Tibial nerve (tissue), 4 donors: ENCODE measurements at places on chromosomes 13 and 19. TPM values are rescaled to one million over a fixed set of nuclear protein-coding genes. Genes with fewer than 3 reads are reported as not detected.
A peak's percentile ranks its signal among the peaks of the same experiment; 100 is the strongest.

DNA sequence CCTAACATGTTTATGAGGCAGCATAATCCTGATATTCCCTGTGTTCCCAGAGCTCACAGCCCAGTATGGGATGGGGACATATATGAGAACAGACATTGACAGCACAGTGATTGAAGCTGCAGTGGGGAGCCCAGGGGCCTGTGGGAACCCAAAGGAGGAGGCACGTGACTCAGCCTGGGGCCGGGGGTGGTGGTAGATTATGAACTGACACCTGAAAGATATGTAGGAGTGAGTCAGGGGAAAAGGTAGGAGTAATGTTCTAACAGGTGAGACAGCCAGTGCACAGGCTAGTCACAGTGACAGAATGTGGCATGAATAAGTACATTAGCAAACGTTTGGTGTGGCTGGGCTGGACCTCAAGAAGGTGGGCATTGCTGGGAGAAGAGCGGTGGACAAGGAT lies 29.0 kb downstream of the CKM start:
- no peak overlapping the region for H3K4me3 ChIP-seq
- H3K27me3 ChIP-seq, result no peaks in the 10 kb centered on the region
- no peaks in the 10 kb centered on the region for H3K4me1 ChIP-seq
- H3K36me3 ChIP-seq, result peaks cover 3% of the 10 kb centered on the region

- H3K27ac ChIP-seq, result no peak overlapping the region
- no peak for DNase-seq
- H3K4me1 ChIP-seq, result no peaks in the 10 kb centered on the region
- H3K36me3 ChIP-seq, result no peaks in the 10 kb centered on the region
- no peaks in the 10 kb centered on the region for H3K27me3 ChIP-seq
Measured at GRCh38 chr13:60970736-60971135, 444.9 kb downstream of the PCDH20 start.

GRCh38 chr13:42409075-42409474 lies 137.1 kb downstream of the AKAP11 start:
- no peaks in the 10 kb centered on the region for H3K4me1 ChIP-seq
- no peak overlapping the region for H3K27ac ChIP-seq
- H3K36me3 ChIP-seq, result no peaks in the 10 kb centered on the region

DNA sequence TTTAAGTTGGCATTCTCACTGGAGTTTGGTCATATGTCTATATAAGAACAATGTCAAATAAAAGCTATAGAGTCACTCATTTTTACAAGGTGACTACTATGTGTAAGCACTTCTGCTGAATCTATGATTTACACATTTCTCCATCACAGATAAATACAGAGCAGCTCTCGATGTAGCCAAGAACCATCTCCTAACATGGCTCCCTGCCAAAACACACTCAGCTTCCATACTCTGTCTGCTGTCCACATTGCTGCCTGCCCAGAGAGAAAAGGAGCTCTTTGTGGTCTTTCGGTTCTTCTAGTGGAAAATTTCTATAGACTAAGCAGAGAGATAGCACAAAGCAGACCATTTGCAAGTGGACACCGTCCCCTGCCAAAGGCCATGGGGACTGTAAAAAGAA lies 190.9 kb upstream of the KLF12 start:
- peaks cover 4% of the 10 kb centered on the region for H3K4me1 ChIP-seq
- H3K27ac ChIP-seq, result no peak overlapping the region
- DNase-seq, result peak; percentile 9
- H3K27me3 ChIP-seq, result no peaks in the 10 kb centered on the region
- no peaks in the 10 kb centered on the region for H3K36me3 ChIP-seq
- no peak overlapping the region for H3K4me3 ChIP-seq

- H3K4me1 ChIP-seq, result peaks cover 13% of the 10 kb centered on the region
- no peak overlapping the region for H3K27ac ChIP-seq
Measured at GRCh38 chr13:48561466-48562235, 28.8 kb upstream of the RCBTB2 start.

DNA sequence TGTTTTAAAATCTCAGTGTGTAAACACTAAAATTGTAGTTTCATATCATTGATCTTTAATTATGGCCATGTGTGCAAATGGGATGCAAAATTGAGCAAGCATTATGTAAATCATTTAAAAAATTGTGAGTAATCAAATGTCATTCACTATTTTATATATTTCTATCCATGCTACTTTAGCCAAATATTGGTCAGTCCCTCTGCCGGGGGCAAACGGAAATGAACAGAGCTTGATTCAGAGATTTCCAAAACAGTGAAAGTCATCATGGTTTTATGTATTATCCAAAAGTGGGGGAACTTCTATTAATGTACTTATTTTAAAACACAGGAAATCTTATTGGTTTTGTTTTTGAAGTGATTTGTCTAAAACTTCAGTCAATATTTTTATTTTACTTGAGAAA lies 219.1 kb downstream of the IRS2 start:
- no peak overlapping the region for H3K4me3 ChIP-seq
- no peaks in the 10 kb centered on the region for H3K36me3 ChIP-seq
- DNase-seq, result no peak
- H3K4me1 ChIP-seq, result no peaks in the 10 kb centered on the region
- H3K27ac ChIP-seq, result no peak overlapping the region

- H3K36me3 ChIP-seq, result no peaks in the 10 kb centered on the region
- DNase-seq, result peak; percentile 51
- no peak overlapping the region for H3K27ac ChIP-seq
- no peak overlapping the region for H3K4me3 ChIP-seq
- H3K27me3 ChIP-seq, result no peaks in the 10 kb centered on the region
Measured at GRCh38 chr19:45376045-45376724, 5.8 kb upstream of the ERCC2 start.

The FAAP24 gene
- total RNA-seq, result 2.1 TPM

The UNC13A gene
- 0.60 TPM for total RNA-seq

DNA sequence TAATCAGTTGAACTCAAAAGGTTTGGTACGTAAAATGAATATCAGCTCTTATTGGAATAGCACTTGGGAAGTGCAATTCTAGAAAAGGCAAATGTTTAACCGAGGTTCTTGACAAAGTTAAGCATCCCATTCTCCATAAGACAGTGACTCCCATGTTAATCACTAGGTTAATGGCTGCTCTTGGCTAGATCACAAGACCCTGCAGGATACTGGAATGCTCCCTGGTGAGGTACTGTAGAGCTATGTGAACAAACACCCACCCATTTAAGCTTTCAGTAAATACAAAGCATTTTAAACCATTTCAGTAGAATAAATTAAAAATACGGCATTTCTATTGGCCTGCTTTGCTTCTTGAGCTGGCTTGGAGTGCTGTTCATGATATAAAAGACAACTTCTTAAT lies 56.5 kb downstream of the TDRD3 start:
- no peak overlapping the region for H3K27ac ChIP-seq
- DNase-seq, result no peak
- no peaks in the 10 kb centered on the region for H3K4me1 ChIP-seq
- no peak overlapping the region for H3K4me3 ChIP-seq

DNA sequence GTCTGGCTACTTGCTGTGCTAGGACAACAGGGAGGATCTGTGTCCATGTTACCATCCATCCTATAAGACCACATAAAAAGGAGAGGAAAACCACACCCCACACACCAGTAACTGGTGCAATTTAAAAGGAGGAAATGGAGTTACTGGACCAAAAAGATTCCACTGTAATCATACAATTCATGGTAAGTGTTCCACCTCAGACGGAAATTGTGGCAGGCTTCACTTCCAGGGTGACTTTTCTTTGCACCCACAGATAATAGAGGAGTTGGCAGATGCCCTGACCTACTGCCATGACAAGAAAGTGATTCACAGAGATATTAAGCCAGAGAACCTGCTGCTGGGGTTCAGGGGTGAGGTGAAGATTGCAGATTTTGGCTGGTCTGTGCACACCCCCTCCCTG lies 2.4 kb downstream of the AURKC start:
- no peak for DNase-seq
- no peak overlapping the region for H3K27ac ChIP-seq
- H3K36me3 ChIP-seq, result peaks cover 29% of the 10 kb centered on the region
- no peak overlapping the region for H3K4me3 ChIP-seq
- no peaks in the 10 kb centered on the region for H3K4me1 ChIP-seq

The NKPD1 gene
- not detected for total RNA-seq

DNA sequence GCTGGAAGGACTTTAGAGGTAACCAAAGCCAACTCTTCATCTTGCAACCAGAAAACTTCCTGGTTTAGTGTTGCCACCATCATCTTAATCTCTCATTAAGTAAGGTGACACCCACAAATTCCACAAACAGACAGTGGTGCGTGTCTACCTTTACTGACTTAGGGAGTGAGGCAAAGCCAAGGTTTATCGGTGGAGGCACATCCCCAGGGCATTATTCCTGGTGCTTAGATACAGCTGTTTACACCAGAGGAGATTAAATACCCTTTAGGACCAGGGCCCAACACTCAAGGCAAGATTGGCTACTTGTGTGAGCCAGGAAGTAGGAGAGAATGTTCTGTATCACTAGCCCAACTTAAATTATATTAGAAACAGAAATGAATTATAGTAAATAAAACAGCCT lies 9.5 kb downstream of the STOML3 start:
- no peaks in the 10 kb centered on the region for H3K4me1 ChIP-seq
- H3K27ac ChIP-seq, result no peak overlapping the region
- no peaks in the 10 kb centered on the region for H3K36me3 ChIP-seq
- no peak for DNase-seq
- H3K4me3 ChIP-seq, result no peak overlapping the region

DNA sequence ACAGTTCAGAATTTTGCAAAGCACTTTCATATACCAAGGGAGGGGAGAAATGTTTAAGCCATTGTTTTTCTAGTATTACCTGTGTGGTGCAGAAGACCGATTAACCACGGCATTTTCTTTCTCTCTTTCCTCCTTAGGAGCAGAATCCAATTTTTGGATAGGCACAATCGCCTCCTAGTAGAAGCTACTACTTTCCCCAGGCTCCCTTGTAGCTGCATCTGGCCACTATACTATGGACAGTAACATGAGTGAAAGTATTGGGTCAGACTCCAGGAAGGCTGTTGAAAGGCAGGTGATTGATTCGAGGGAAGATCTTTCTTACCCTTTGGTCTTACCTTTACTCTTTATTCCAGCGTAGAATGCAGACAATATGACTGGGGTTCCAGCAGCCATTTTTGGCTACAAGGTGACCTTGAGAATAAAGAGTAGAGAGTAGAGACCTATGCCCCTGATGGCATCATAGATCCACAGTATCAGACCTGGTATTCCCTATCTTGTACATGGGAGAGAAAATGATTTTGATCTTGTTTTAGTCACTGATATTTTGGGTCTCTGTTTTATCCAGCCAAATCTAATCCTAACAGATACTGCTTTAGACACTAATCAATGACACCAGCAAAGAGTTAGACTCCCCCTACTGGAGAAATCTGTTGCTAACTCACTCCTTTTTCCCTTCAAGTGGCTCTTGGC lies 77.0 kb downstream of the LRRC63 start:
- no peaks in the 10 kb centered on the region for H3K4me1 ChIP-seq
- H3K4me3 ChIP-seq, result no peak overlapping the region
- no peaks in the 10 kb centered on the region for H3K36me3 ChIP-seq
- DNase-seq, result no peak
- no peaks in the 10 kb centered on the region for H3K27me3 ChIP-seq

The GPR12 gene
- total RNA-seq, result under 0.01 TPM

DNA sequence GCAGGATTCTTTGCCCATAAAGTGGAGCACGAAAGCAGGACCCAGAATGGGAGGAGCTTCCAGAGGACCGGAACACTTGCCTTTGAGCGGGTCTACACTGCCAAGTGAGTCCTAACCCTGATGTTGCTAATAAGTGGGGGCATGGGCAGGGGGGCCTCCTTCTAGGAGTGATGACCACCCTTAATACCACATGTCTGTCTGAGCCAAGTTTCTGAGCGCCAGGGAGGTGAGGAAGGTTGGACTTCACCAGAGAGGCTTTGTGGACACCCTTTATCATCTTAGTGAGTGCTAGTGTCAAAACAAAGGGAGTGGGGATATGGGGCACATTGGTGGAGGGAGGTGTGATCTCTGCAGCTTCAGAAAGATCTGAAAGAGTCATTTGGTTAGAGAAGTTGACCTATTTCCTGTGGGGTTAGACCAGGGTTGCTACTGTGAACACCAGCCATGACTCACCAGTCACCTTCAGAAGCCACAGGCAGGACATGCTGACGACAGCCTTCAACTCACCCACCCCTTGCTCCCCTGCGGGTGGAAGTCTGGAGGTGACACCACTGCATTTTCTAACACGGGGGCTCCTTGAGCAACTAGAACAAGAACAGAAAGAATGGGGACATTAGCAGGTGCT lies 8.8 kb downstream of the ALOX5AP start:
- no peaks in the 10 kb centered on the region for H3K36me3 ChIP-seq
- peaks cover 21% of the 10 kb centered on the region for H3K4me1 ChIP-seq
- H3K4me3 ChIP-seq, result no peak overlapping the region
- H3K27me3 ChIP-seq, result no peaks in the 10 kb centered on the region
- H3K27ac ChIP-seq, result no peak overlapping the region
- DNase-seq, result no peak

GRCh38 chr19:18231775-18232174 lies 5.5 kb upstream of the PDE4C start:
- DNase-seq, result no peak
- no peak overlapping the region for H3K27ac ChIP-seq
- H3K36me3 ChIP-seq, result no peaks in the 10 kb centered on the region
- no peak overlapping the region for H3K4me3 ChIP-seq
